Epithelial cell of esophagus (primary cell): ENCODE measurements at places on chromosomes 2 and 18.

GRCh38 chr18:25281556-25281955, 70.4 kb downstream of the ZNF521 start:
- DNase-seq: no peak

GRCh38 chr2:224987733-224988132, 54.5 kb downstream of the DOCK10 start:
- peak; percentile 30 for DNase-seq

GRCh38 chr2:103165836-103166235, 404.0 kb downstream of the TMEM182 start:
- no peak for DNase-seq

DNA sequence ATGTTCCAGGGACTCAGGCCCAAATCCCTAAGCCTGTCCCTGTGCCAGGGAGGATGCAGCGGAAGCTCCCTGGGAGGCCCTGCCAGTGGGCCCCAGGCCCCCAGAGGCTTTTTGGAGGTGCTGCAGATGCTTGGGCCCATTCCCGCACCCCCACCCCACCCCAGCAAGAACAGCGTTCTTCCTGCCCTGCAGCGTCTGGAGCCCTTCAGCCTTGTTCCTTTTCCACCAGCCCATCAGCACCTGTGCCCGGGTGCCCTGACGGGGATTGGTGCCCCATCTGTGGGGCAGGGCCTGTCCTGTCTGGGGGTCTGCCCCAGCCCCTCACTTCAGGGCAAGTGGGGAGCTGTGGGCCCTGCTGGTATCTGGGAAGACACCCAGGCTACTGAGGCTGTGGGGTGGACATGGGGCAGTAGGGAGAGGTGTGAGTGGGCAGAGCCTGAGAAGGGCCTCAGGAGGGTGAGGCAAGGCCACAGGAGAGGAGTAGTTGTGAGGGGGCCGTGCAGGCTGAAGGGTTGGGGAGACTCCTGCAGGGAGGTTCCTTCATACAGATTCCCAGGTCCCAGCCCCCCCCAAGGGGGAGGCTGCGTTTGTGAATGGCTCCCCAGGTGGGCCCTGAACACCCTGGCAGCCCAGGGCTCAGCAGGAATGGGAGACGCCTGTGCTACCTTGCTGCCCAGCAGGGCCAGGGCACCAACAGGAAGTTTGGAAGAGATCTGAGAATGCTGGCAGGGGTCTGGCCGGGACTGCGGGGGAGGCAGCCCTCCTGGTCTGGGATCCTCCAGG, 2.4 kb downstream of the RNPEPL1 start:
- no peak for DNase-seq
